ENCODE measurements at places on chromosomes 1 and 21.

DNA sequence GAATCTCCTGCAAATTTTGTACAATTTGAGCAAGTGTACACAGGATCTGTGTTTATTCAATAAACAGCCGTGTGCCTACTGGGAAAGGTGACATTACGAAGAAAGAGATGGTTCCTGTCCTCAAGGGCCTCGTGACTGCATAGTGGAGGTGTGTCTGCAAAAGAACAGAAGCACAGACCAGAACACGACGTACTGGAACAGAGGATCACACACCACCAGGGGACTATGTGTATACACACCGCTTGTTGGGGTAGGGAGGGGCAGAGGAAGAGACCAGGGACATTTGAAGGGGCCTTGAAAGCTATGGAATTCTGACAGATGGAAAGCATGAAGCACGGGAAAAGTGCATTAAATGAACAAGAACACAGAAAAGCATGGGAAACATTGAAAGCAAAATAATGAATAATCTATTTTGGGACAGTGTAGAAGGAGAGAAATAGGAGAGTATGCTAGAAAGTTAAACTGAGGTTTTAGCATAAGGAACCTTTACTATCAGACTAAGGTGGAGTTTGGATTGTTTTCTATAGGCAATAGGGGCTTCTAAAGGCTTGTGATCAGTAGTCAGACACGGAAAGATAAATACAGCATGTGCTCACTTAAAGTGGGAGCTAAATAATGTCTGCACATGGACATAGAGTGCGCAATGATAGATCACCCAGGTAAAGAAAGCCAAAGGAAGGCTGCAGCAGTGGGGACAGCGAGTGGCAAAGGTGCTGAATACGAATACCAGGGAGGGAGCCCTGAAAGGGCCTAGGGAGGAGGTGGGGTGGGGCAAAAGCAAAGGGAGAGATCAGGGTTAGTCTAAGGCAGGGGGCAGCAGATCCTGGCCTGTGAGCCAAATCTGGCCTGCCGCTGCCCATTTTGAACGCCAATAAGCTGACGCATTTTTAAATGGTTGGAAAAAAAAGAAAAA, 11.0 kb downstream of the JAK1 start:
- DNase-seq = no peak

DNA sequence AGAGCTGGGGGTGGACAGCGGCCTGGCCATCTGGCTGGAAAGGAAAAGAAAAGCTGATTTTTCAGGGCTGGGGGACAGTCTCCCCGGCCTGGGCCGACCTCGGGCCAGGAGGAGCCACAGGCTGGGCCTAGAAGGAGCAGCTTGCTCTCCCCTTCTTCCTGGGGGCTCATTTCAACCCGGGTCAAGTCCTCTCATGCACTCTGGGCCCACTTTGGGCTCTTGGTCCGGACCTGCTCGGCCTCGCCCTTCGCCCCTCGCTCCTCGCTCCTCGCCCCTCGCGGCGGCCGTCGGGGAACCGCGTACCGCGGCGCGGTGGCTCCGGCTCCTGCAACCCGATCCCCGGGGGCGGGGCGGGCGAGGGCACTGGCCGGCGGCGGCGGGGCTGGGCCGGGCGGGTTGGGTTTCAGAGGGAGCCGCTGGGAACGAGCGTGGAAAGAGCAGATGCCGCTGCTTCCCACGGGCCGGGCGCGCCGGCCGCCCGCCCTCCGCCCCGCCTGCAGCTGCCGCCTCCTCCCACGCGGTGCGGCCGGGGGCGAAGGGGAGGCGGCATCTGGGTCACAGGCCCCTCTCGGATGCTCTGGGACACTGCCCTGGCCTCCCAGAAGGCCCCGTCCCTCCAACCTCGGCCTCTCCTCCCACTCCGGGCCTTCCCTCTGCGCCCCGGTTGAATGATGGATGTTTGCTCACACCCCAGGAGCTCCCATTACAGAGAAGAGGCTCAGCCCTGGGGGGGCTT, 6.6 kb downstream of the HEYL start:
- no peak for DNase-seq

DNA sequence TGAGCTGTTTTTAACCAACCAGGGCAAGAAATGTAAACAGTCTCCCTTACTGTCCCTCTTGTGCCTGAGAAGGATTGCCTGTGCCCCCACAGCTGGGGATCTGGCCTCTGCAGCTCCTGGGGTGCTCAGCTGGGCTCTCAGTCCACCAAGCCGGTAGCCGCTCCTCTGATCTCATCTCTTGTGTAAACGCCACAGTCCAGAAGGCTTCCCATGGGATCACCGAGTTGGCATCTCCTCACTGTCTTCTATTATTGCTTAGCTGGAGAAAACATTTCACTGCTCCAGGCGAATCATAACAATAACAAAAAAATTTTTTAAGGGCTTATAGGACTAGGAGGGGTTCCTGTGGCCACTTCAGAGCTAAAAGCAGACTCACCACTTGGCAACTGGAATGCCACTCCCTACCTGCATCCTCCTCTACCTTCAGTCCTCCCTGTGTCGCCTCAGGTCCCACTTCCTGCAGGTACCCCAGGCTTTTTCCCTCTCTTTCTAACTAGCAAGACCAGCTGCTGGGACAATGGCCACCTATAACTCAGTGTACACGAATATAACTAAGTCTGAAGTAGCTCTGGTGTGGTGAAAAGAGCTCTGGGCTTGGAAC, 75.8 kb downstream of the ATP1A1 start:
- no peak for DNase-seq

GRCh38 chr1:33043267-33044092, 6.8 kb upstream of the AK2 start:
- DNase-seq = no peak

DNA sequence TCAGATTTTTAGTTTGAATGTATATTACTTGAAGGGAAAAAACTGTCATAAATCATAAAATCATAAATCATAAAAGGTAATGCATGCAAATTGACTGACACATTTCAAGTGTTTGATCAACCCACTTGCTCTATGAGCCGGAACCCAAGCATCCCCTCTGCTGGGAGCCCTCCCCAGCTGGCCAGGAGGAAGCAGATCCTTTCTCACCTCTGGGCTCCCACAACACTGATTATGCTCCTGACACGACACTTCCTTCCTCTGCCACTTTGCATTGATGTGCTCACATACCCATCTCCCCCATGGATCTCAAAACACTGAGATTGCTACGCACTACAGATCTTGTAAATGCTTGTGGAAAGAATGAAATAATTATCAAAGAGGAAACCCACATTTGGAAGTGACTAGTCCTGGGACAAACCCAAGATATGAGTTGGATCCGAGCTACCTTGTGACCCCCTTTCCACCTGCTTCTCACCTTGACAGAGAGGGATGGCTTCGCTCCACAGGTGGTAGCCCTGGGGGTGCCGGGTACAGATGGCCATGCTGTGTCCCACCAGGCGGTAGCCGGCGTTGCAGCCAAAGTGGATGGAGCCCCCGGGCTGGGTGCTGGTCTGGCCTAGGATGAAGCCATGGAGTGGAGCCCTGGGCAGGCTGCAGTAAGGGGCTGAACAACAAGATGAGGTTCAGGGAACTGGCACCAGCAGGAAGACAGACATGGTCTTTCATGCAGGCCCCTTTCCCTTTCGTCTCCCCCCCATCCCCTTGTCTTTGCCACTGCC, 104.6 kb downstream of the ZSCAN20 start:
- no peak for DNase-seq

DNA sequence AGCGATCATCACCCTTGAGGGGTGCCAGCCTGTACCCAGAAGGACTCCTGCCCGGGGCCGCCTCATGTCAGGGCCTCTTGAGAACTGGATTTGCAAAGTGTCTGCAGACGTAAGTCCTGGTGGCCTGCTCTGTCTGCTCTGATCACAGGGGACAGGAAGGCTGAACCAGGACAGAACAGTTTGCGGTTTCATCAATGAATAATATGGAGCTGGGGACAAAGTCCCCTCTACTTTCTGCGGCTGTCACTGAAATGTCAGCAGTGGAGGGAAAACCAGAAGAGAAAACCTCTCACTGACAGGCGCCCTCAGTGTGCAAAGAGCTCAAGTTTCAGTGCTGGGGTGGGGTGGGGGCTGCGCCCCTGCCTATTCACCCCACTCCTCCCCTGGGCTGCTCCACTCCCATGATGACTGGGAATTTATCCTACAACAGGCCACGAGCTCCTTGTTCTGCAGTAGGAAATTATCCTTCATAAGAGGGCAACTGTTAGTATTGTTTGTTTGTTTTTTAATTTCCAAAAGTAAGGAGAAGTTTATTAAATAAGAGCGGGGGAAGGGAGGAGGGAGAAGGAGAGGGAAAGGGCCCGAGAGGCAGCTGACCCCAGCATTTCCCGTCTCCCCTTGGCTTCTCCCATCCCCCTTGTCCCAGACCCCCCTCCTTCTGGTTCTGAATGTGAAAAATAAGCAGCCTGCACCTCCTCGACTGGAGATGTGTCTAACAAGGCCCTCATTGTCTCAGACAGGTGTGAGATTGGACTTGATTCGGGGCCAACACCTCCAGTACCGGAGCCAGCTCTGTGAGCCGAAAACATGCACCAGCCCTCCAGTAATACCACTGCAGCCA, 149.2 kb downstream of the CLIC6 start:
- DNase-seq = no peak

GRCh38 chr1:178277793-178278530, 184.1 kb downstream of the RASAL2 start:
- no peak for DNase-seq

GRCh38 chr1:99758073-99758511, 8.3 kb downstream of the FRRS1 start:
- no peak for DNase-seq

DNA sequence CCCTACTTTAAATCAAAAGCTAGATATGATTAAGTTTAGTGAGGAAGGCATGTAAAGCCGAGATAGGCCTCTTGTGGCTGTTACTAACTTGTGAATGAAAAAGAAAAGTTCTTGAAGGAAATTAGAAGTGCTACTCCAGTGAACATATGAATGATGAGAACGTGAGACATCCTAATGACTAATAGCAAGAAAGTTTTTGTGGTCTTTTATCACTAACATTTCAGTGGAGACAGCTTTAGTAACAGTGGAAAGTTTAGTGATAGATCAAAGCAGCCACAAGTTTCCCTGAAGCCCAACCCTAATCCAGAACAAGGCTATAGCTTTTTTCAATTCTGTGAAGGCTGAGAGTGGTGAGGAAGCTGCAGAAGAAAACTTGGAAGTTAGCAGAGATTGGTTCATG, 73.6 kb upstream of the LRRC8B start:
- peak; percentile 27 for DNase-seq

DNA sequence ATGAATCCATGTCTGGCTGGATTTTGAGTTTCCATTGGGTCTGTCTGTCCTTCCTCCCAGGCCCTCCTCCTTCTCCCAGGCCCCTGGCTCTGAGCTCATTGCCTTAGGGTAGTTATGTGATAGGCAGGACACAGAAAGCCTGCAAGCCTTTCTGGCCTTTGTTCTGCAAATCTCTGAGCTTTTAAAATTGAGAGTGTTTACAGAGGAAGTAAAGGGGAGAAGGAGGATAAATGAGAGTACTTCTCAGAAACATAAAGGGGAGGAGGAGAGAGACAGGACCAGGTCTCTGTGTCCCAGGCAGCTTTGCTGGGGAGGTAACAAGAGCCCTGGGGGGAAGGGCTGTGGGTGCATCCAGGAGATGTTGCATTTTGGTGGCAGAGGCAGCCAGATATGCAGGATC, 126.7 kb downstream of the FOXD2 start:
- no peak for DNase-seq

DNA sequence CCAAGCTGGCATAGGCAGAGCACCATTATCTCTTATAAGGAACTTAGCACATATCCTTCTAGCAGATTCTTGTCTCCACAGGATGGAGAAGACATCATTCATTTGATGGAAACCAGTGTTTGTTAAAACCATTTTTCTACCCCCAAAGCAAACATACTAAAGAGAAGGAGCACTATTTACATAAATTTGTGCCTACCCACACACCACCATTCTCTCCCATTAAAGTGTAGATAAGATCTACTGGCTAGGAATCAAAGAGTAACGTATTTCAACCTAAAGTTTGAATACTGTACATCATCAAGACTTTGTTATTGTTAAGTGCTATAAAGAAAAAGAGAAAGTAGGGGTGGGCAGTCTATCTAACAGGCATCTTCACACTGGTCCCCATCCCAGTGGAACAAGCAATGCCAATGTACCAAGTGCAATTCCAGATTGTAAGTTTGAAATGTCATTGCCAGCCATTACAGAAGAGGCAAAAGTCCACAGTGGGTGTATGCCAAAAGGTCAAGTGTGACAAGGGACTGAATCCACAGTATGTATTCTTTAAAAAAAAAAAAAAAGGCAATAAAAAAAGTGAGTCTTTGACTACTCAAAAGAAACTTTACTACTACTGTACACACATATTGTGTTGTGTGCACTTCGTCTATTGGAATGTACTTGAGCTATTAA, 18.8 kb downstream of the CCSAP start:
- no peak for DNase-seq

DNA sequence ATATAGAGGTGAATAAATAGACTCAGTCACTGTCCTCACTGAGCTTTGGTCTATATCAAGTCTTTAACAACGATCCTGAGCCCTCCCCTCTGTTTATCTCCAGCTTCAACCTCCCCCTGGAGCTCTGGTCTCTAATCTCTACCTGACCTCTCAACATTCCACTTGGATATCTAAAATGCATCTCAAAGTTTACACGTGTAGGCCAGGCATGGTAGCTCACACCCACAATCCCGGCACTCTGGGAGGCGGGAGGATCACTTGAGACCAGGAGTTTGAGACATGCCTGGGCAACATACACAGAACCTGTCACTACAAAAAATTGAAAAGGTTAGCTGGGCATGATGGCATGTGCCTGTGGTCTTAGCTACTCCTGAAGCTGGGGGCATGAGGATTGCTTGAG, 53.4 kb downstream of the GADD45A start:
- DNase-seq = no peak

GRCh38 chr1:200258447-200259375, 151.1 kb downstream of the ZNF281 start:
- DNase-seq = no peak

GRCh38 chr1:37474697-37475379, 458 bp downstream of the ZC3H12A start:
- DNase-seq = peak; percentile 40

GRCh38 chr1:221777431-221778072, 35.7 kb upstream of the DUSP10 start:
- peak; percentile 57 for DNase-seq

DNA sequence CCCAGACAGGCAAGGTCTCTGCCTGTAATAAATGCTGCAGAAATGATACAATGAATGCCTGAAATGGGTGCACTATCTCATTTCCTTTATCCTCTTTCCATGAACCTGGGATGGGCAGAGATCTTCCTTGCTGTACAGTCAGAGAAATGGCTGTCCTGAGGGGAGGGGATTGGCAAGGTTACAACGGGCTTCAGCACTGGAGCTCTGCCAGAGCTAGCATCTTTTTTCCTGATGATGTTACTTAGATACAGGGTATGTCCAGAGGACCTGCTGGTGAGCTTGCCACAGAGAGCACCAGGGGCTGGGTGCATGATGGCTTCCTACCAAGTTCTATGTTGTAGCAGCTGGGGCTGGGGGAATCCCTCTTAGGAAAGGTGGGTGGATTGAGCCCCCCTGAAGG, 115.1 kb downstream of the PLXNA2 start:
- DNase-seq = no peak

GRCh38 chr1:152458384-152459185, 44.5 kb upstream of the CRNN start:
- peak; percentile 89 for DNase-seq

DNA sequence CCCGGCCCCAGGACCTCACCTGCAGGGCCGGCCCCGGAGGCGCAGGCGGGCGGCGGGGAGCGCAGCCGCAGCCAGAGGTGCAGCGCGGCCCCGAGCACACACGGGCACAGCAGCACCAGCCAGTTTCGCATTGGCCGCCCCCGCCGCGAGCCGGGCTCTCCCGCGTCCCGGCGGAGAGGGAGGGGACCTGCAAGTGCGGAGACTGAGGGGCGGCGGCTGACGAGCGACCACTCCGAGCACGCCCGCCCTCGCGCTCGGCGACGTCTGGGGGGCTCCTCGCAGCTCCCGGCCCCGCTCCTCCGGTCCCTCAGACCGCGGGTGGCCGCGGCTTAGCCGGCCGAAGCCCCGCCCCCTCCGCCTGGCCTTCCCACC, at the start of gene B3GALNT2:
Gene B3GALNT2 (minus strand): TSS at position 331 of the 372 bp plus-strand sequence. CDS start 200 bp downstream, at position 131.
- DNase-seq = no peak

Measured in activated CD4-positive, alpha-beta T cell treated with anti-CD3 and anti-CD28 coated beads, Interleukin-2, amount 50 U/mL, for 48 hours (primary cell).